ENCODE measurements at places on chromosomes 1 and 21.

DNA sequence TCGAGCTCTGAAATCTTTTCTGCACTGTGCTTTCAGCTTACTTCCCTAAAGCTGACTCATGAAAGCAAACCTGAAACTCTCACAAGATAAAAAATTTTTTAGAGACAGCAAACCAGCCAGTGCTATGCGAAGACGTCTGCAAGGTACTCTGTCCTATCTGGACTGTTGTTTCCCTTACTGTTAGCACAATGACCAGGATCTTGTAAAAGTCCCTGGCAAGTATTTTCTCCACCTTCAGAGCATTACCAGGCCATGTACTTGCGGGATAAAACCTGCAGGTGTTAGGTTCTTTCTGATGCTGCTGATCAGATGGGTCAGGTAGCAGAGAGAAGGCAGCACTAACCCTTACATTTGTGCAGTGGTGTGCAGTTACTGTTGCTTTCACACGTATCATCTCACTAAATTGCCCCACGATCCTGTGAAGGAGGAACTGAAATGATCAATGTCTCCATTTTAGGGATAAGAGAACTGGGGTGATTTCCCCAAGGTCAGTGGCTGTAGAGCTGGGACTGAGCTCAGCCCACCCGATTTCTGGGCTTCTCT is 56.6 kb downstream of the PLXNA2 start:
- no peak for DNase-seq

DNA sequence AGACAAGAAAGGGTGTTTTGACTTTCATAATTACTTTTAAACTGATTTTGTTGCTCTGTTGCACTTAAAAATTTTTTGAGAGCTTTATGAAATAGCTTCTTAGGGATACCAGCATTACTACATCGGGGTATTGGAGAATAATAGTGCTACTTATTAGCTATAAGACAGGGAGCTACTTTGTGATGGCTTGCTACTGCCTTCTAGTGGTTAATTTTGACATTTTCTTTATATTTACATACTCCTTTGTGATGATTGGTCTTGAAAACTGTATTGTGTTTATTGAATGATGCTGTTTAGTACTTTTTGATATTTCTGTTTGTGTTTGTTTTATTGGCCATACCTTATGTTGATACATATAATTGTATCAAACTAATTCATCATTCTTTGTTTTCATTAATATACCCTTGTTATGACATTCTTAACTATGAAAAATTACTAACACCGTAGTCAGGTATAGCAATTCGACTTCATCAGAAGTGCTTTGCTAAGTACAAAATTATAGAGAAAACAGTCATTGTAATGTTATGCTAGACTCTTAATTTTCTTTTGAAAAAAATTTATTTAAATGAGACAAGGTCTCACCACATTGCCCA is 85.5 kb downstream of the CLIC4 start:
- no peak for DNase-seq

DNA sequence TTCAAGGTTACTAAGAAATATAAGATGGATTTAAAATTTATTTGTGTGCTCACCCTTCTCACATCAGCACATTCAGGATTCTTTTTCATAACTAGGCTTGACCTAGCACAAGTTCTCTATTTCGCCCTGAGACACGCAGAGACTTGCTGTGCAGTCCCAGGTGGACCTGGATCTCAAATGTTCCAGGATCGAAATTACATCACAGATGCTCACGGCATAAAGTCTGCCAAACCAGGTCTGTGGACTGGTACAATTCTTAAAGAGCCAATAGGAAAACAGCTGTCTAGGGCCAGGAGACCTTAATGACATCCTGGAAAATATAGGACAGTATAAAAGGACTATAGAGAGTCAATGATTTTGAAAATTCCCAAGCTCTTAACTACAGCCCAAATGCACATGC is 2.2 kb downstream of the PGBD5 start:
- no peak for DNase-seq

DNA sequence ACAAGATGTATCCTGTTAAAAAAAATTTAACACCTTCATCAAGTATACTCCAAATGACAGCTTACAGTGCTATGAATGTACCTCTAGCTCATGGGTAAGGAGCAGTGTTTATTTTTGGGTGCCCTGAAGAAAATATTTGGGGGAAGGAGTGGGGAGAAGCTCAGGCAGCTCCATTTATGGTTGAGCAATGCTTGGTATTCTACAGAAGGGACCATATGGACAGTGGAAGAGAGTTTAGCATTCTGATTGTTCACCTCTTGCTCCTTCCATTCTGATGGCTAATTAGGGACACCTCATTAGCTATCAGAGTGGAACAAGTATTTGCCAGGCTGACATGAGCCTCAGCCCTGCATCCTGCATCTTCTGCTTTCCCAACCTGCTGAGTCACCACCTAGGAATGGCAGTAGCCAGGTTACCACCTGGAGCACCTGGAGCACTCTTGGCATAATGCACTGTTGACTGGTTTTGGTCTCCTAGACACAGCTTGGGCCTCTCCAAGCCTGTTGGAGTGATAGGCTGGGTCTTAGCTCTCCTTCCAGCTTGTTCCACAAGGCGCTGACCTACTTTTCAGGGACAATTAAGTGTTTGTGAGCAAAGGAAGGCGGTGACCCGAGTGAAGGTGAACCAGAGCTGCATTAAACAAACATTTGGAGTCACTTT is 62.0 kb upstream of the MACF1 start:
- DNase-seq: peak; percentile 97

- DNase-seq: no peak
Measured at GRCh38 chr1:38547321-38547720, 312.3 kb downstream of the RRAGC start.

DNA sequence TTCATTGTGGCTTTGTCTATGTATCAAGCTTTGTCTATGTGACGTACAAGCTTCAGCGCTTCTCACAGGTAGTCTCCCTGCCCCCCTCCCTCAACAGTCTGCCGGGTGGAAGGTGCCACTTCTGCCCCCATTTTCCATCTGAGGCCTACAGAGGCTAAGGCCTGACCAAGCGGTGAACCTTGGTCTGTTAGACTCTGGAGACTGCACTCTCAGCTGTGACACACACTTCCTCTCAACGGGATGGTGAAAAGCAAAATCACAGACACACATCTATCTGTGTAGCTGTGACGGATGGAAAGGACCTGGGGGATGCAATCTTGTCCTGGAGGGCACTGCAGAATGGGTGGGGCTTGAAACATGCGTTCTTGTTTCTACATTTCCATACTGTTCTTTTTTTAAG is 152.9 kb upstream of the EDN2 start:
- DNase-seq: no peak

DNA sequence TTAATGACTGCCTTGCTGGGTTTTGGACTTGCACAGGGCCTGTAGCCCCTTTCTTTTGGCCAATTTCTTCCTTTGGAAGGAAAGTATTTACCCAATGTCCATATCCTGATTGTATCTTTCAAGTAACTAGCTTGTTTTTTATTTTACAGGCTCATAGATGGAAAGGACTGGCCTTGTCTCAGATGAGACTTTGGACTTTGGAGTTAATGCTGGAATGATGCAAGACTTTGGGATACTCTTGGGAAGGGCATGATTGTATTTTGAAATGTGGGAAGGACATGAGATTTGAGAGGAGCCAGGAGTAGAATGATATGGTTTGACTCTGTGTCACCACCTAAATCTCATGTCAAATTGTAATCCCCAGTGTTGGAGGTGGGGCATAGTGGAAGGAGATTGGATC is 140.1 kb downstream of the C1orf94 start:
- no peak for DNase-seq

GRCh38 chr1:13956393-13956792 is 256.4 kb downstream of the PRDM2 start:
- no peak for DNase-seq

- DNase-seq: no peak
Measured at GRCh38 chr21:31260790-31261189, 83.3 kb downstream of the TIAM1 start.

DNA sequence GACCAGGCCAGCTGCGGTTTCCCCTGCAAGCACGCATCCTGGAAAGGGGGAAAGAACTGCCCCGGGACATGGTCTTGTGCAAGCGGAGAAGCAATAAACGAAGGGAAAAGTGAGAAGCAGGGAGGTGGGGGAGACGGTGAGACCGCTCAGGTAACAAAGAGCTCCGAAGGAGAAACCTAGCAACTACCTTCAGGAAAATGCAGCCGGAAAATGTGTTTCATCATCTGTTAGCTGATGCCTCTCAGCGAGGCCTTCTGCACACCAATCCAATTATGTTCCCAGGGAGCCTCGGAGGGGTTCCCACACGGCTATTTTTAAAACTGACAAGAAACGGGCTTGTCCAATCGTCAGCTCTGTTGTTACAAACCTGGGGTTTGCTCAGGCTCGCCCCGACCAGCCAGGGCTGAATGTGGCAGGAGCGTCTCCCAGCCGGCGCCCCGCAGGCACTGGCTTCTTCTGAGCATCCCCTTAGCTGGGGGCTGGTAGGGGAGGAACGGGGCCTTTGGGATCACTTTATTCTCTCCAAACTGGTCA is 3.4 kb downstream of the RIPK4 start:
- DNase-seq: no peak

- DNase-seq: no peak
Measured at GRCh38 chr1:203624341-203624712, 2.3 kb upstream of the ATP2B4 start.

GRCh38 chr21:41926117-41926806 is 27.6 kb downstream of the C2CD2 start:
- DNase-seq: peak; percentile 37

DNA sequence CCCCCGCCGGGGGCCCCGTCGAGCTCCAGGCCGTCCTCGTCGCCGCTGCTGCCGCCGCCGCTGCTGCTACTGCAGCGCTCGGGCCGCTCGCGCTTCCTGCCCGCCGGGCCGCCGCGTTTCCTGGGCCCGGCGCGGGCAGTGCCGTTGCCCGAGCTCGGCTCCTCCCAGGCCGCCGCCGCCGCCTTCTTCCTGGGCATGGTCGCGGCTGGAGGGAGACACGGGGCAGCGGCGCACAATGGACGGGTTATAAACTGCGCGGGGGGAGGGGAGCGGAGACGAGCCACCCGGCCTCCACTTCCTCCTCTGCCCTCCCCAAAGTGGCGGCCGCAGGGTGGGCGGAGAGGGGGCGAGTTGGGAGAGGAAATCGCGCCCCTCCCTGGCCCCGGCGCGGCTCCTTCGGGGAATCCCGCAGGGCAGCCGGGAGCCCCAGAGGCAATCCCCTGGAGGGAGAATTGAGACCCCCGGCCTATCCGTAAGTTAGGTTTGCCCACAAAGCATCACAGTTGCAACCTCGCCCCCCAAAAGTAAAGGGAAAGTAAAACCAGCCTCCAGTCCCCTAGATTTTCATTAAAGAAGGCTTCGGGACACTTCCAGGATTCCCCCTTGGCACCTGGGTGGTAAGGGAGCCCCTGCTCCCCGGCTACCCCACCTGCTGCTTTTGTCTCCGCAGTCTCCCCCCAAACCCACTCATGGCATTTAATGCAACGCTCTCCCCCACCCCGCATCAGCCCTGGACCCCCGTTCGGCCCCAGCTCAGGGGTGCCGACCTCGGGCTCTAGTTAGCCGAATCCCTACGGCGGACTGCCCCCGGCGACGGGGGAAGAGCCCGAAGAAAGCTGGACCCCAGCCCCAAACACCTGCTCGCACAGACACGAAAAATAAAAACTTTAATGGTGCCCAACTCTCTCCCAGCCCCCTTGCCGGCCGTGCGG is 893 bp downstream of the RCC2 start:
- peak; percentile 41 for DNase-seq

DNA sequence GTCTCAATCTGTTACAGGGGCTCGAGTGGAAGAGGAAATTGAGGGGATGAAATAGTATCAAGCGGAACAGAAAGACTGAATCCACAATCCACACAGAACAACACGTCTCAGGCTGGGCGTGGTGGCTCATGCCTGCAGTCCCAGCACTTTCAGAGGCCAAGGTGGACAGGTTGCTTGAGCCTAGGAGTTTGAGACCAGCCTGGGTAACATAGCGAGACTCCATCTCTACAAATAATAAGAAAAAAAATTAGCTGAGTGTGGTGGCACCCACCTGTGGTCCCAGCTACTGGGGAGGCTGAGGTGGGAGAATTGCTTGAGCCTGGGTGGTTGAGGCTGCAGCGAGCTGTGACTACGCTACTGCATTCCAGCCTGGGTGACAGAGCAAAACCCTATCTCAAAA is 25.7 kb downstream of the VPS26C start:
- no peak for DNase-seq

GRCh38 chr1:31650161-31651088 is 5.7 kb upstream of the PEF1 start:
- DNase-seq: no peak

DNA sequence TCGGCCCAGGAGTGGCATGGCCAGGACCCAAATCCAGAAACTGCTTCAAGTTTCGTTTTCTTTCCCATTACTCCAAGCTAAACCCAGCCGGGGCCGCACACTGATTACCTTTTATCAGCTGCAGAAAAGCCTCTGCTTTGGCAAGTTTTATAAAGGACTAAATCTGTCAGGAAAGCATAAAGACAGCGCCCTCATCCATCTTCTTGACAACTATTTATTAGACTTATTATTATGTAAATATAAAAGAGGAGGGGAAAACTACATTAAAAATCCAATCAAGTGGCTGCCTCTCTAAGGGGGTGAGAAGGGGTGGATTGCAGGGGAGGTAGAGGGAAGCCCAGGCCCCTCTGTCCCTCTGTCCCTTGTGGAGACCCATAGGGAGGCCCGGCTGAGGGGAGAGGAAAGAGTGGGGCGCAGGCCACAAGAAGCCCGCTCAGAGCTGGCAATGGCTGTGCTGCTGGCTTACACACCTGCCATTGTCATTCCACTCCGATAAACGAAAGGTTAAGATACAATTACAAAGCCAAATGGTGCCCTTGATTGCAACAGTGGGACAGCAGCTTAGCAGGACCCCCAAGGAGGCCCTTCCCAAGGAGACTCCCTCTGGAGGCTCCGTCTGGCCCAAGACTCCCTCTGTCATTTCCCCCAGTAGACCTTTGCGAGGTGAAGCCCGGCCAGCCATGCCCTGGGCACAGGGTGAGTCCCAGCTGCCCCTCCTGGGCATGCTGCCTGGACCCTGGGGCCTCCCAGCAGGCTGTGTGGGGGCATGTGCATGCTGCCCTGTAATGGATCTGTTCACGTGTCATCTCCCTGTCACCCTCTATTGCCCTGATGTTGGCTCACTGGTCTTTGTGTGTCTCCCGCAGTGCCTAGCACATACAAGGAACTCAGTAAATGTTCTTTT is 45.4 kb downstream of the KCND3 start:
- no peak for DNase-seq

DNA sequence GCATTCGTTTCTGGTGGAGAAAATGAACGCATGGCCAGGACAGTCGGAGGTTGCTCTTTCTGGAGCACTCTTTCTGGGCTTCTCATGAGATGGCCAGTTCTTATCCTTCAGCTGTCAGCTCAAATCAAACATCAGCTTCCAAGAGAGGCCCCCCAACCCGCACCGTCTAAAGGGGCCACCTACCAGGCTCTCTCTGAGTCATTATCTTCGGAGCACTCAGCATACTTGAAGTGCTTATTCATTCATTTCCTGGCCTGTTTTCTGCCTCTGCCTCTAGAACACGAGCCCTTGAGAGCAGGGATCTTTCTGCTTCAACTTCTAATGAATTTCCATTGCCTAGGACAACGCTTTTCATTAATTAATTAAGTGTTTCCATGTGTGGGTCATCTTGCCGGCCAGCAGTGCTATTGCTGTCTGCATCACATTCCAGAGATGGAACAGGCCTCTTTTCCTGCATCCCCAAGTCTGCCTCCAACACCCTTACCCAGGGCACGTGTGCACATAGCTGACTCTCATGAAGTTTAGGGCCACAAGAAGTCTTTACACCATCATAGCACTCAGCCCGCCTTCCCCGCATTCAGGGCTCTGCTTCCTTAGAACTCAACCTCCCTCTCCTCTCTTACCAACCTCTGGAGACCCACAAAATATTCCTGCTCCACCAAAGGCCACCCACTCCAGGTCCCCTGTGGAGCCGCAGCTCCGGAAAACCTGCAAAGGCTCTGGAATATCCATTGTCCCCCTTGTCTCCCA is 52.1 kb upstream of the LAPTM5 start:
- DNase-seq: peak; percentile 9

- DNase-seq: peak; percentile 83
Measured at GRCh38 chr21:39387461-39388037, 38.7 kb upstream of the HMGN1 start.
